ENCODE measurements at places on chromosomes 6 and 20. TPM values are rescaled to one million over a fixed set of nuclear protein-coding genes. Genes with fewer than 3 reads are reported as not detected.

Gene KCNQ5
- total RNA-seq, result 0.39 TPM

Gene CTCFL
- 0.10 TPM for total RNA-seq

Gene FLRT3
- 50.4 TPM for total RNA-seq

DNA sequence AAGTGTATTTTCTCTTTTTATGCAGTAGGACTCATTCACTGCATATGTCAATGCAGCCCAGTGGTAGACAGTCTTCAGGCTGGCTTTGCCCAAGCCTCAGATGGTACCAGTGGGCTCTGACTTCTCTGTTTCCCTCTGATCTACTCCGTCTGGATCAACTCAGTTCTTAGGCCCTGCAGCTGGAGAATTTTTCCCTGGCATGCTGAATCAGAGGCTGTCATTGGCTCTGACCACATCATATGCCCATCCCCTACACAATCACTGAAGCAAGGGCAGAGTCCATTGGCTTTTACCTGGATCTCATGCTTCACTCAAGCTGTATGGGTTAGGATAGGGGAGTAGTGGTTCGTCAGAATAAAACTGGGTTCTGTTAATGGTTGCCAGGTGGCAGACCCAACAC lies 57.8 kb downstream of the KIZ start:
- no peak for DNase-seq

DNA sequence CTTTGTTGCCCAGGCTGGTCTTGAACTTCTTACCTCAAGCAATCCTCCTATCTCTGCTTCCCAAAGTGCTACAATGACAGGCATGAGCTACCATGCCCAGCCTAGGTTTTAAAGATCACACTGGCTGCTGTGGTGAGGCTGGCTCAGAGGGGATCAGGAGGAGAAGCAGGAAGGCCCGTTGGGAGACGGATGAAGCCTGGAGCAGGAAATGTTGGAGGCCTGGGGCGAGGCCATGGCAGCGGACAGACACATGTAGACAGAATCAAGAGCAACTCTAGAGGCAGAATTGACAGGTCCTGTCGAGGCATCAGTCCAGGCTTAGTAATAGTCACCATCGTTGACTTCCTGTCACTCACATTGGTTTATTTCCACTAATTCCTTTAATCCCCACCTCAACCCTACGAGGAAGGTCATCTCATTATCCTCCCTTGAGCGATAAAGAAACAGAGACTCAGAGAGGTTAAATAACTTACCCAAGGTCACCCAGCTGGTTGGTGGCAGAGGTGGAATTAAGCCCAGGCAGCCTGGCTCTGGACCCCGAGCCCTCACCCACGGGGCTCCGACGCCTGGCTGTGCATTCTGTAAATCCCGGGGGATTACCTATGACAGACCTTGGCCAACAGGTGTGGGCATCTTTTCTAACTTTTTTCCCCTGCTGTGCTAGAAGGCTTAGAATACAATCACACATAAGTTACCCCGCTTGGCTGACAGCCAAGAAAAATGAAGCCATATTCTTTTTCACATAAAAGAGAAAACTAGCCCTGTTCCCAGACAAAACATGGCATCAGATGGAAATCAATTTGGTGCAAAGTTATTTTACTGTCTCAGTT lies 113.4 kb downstream of the EYA2 start:
- no peak for DNase-seq

DNA sequence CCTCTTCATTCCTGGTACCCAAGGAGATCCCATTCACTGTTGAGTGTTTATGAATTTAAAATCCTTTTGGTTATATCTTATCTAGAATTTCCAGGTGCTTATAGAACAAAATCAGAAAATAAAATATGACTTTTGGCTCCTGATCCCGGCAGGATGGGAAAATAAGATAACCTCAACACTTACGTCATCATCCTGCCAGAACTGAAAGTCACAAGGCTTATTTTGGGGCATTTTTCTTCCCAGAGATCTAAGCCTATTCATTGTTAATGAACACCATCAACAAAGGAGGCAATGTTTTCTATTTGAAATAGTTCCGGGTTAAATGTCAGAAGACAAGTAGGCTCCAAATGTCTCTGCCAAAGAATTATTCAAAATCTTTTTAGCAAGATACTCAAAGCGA lies 580.6 kb downstream of the TFAP2A start:
- no peak for DNase-seq

- DNase-seq, result no peak
These were observed 77.8 kb upstream of the SLC35B3 start for GRCh38 chr6:8513174-8513573.

Measured in skin of body (tissue), 3 donors.